ENCODE measurements at places on chromosomes 3 and 15.
A peak's percentile ranks its signal among the peaks of the same experiment; 100 is the strongest.

DNA sequence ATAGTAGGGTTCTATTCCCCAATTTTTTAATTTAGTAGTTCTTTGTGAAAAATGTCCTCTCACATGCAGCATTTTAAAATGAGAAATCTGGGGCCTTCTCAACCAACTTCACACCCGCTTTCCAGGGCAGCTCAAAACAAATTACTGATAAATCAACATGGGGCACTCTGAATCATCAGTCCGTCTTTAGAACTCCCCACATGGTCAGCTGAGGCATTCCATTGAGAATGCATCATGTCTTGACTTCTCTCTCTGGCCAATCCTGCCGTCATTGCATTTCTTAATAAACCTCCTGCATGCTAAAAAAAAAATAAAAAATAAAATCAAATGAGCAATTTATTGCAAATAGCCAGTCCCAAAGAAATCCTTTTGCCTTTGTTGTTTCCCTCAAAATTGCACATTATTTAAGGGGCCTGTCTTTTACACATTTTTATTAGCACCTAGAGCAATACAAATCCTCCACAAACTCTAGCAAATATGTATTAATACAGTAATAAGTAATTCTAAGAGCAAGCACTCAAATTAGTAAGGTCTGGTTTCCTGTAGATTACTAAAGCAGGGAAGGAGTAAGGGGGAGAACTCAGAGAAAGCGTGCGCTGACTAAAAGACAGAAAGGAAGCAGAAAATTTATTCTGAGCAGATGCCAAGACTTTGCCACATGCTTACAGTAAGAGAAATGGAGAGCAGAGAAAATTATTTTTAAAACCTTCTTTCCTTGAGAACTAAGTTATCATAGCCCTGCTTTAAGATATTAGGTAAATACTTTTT lies 175.7 kb downstream of the TNIK start:
- no peak for DNase-seq

GRCh38 chr3:184348057-184348382 lies 10.6 kb downstream of the FAM131A start:
- no peak for DNase-seq

DNA sequence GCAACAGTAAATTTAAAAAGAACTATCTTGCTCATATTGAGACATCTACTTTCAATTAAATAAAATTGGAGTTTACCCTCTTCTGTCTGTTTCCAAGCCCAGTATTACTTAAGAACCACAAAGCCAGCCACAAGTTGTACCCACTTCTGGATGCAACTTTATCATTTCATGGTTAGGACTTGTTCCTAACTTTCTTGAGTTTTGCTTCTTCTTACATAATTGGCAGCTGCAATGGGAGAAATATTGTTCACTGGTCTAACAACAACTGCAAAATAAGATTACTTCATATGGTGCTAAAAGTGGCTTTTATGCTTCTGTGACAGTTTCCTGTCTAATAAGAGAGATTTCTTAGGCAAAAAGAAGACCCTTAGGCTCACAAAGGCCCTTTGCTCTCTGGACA lies 240.6 kb downstream of the OTOL1 start:
- DNase-seq = no peak

DNA sequence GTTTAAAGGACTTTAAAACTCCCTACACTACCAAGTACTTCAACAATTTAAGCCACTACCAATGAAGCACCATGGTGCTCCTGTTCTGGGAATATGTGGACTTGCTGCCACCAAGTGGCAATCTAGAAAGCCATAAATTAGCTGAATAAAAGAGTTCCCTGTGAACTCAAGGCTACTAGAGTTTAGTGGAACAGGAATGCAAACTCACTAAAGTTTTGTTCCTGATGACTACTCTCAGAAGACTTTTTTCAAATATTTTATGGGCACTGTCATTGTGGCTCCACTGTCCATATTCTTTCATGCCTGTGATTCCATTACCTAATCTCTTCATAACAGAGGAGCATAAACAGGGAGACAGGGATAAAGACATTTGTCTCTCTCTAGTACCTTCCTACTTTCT lies 63.9 kb downstream of the TMCC1 start:
- DNase-seq = peak; percentile 52

DNA sequence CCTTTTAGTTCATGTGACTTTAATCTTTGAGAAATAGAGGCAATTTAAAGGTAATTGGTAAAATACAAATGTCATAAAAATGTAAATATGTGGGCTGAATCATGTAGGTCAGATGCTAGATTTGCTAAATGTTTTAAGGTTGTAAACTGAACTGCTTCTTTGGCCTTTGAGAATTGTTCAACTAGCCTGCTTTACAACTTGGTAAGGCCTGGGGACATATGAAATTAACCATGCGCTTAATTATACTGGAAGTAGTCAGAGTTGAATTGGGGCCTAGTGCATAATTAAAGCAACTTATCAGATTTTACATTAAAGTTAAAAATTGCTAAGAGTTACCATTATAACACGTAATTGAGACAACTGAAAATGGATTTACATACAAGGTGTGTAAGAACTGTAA lies 21.0 kb upstream of the TMEM45A start:
- DNase-seq = no peak

- DNase-seq = no peak
Measured at GRCh38 chr3:192422321-192422996, 304.9 kb downstream of the FGF12 start.

GRCh38 chr15:69784798-69785566 lies 312.7 kb downstream of the TLE3 start:
- no peak for DNase-seq

All from amygdala (tissue), 56 donors.